ENCODE measurements at places on chromosomes 11 and 22.

- no peak for DNase-seq
Measured at GRCh38 chr11:122902951-122903350, 20.4 kb downstream of the JHY start.

DNA sequence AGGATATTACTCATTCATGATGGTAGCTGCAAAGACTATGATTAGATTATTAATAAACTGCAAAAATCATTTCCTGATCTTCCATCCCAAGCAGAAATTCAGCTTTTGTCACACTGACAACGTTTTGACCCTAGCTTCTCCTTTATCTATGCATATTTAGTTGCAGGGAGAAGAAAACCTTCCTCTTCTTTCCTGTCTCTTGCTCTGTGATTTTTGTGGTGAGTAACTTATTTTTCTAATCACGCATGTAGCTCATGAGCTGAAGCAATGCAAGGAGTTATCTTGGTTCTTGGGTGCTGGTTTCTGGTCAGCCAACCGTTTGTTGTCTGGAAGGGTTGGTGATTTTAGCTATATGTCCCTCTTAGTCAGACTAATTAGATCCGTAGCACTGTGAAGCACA is 56.4 kb downstream of the FDX1 start:
- DNase-seq: no peak

GRCh38 chr22:44698531-44699421 is 3.2 kb upstream of the PRR5 start:
- no peak for DNase-seq

DNA sequence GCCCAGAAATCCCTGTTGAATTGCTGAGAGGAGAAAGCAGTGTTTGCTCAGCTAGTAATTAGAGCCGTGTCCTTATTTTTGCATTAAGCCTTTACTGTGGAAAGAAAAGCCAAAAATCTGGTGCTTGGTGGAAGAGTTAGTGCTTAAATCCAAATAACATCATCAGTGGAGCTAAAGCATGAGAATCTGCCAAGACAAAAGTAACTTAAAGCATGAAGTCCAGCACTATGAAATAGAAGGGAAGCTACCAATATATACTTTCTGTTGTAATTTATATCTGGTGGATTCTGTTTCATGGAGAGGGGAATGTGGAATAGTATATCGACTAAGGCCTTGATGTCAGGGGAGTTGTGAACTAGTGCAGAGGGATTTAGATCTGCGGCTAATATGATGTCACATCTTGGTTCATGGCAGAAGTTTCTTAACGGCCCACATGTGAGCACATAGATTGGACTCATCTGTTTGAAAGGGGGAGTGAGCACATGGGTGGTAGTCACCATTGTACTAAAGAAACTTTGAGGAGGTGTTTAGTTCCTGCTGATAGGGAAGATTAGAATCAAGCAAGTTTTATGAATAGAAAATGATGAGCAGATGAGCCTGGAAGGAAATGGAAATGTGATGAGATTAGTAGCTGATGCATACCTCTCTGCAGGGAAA is 224.4 kb upstream of the MTNR1B start:
- no peak for DNase-seq

DNA sequence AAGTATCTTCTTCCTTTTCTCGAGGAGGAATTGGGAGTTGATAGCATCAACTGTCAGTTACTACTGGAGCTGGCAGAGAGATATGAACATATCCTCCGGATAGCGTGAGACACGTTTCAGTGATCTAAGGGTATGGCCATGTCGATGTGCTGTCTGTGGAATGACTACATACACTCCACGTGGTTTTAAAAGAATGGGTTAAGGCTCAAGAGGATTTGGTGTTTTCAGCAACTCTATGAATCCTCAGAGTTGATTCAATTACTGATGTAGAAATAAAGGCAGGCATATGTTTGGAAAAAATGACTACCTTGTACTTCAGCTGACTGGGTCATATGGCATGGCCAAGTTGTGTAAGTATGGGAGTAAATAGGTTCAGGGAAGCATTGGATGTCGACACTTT is 22.9 kb downstream of the MMP13 start:
- no peak for DNase-seq
